ENCODE measurements at places on chromosomes 16 and 17.

DNA sequence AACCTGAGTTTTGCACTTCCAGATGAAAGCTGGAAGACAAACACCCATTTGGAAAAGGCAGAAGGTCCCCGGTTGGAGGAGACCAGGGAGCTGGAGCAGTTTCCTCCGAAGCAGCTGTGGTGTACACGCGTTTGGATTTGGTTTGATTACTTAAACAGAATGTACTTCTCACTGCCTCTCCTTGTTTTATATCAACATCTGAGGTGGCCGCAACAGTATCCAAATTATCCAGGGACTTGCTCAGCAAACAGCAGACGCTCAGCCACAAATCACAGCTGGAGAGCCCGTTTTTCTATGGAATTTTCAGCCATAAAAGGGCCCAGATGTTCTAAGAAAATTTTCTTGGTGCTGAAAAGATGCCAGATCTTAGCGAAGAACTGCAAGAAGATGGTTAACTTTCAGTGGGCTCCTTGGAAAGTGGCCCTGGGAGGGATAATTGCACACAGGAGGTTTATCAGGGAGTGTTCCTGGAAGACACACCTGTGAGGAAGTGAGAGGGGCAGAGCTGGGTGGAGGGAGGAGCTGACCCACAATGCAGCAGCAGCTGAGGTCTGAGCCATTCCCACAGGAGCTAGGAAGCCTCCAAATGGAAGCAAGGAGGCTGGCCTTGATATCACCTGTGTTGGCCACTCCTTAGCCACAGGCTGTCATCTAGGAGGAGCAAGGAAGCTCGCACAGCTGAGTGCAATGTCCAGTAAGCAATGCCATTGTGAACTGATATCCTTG is 28.9 kb upstream of the CDH5 start:
- H3K36me3 ChIP-seq: no peaks in the 10 kb centered on the region
- H3K27me3 ChIP-seq: peaks cover 8% of the 10 kb centered on the region
- no peak overlapping the region for H3K4me3 ChIP-seq
- no peak for DNase-seq
- peaks cover 6% of the 10 kb centered on the region for H3K4me1 ChIP-seq

DNA sequence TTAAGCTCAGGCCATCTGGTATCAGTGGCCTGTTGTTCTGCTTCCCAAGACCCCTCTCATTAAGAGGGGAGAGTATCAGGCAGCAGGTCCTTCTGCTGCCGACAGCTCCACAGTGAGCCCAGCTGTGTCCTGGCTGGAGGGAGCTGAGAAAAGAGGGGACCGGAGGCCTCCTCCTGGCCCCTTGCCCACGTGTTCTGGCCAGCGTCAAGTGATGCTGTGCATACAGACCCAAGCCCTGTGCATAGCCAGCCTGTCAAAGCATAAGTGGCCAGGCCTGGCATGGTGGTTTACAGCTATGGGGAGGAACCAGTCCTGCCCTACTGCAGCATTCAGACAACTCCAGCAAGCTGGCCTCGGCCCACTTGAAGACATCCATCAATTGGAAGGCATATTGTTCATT is 48.0 kb downstream of the ABCC6 start:
- no peak overlapping the region for H3K4me3 ChIP-seq
- no peak for DNase-seq
- no peaks in the 10 kb centered on the region for H3K36me3 ChIP-seq
- H3K27ac ChIP-seq: no peak overlapping the region
- no peaks in the 10 kb centered on the region for H3K27me3 ChIP-seq

DNA sequence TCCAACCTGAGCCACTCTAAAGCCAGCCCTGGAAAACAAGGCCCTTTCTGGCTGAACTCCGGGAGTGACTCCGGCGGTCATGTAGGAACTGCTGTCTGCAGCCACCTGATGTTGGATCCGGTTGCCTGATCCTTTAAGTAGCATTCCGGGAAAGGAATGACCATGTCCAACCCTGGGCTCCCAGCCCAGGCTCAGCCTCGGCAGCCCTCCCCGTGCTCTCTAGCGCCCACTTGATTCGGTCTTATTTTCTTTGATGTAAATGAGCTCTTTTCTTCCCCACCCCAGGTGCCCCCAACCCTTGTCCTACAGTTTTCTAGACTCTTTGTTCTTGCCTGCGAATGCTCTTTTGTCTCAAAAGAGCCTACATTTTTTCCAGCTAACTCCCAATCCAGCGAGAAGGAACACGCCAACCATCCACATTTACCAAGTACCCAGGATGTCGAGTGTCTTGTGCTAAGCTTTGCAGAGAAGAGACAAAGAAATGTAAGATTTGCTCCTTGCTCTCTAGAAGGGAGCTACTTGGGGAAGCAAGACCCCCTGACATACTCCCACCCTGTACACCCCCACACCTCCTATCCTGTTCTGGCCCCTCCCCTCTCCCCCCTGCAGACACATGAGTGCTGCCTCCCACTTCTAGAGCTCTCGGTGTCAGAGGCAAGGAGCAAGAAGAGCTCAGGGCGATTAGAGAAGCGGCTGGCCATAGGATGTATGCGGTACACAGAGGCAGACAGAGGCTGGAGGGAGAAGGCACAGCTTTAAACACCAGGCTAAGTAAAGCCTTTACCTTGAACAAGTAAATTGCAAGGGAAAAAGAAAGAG is 53.8 kb downstream of the COG7 start:
- no peak for DNase-seq
- H3K27me3 ChIP-seq: no peaks in the 10 kb centered on the region
- peaks cover 3% of the 10 kb centered on the region for H3K4me1 ChIP-seq

DNA sequence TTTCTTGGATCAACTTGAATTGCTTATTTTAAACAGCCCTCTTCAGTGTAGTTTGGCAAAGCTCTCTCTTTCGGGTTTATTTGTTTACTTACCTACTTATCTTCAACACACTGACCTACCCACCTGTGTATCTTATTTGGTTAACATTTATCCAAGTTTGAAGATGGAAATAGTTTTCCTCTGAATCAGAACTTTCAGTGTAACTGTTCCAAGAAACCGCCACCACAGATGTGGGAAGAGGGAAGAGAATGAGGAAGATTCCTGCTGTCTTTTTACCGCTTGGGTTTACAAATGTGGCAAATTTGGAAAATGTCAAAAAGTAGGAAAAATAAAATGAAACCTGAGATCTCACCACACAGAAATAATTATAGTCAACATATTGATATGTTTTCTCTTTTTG is 115.8 kb downstream of the MSI2 start:
- H3K4me1 ChIP-seq: peaks cover 21% of the 10 kb centered on the region
- no peak for DNase-seq
- H3K27me3 ChIP-seq: no peaks in the 10 kb centered on the region
- no peak overlapping the region for H3K4me3 ChIP-seq

GRCh38 chr17:46117117-46117516 is 76.1 kb downstream of the KANSL1 start:
- H3K4me1 ChIP-seq: peaks cover 90% of the 10 kb centered on the region
- H3K36me3 ChIP-seq: no peaks in the 10 kb centered on the region
- no peak for DNase-seq
- H3K4me3 ChIP-seq: no peak overlapping the region
- no peak overlapping the region for H3K27ac ChIP-seq
- H3K27me3 ChIP-seq: no peaks in the 10 kb centered on the region

- H3K4me3 ChIP-seq: no peak overlapping the region
- H3K4me1 ChIP-seq: peaks cover 9% of the 10 kb centered on the region
- peaks cover 3% of the 10 kb centered on the region for H3K36me3 ChIP-seq
- H3K27ac ChIP-seq: no peak overlapping the region
Observed at GRCh38 chr16:2713523-2713922, 6.5 kb downstream of the PRSS27 start.

DNA sequence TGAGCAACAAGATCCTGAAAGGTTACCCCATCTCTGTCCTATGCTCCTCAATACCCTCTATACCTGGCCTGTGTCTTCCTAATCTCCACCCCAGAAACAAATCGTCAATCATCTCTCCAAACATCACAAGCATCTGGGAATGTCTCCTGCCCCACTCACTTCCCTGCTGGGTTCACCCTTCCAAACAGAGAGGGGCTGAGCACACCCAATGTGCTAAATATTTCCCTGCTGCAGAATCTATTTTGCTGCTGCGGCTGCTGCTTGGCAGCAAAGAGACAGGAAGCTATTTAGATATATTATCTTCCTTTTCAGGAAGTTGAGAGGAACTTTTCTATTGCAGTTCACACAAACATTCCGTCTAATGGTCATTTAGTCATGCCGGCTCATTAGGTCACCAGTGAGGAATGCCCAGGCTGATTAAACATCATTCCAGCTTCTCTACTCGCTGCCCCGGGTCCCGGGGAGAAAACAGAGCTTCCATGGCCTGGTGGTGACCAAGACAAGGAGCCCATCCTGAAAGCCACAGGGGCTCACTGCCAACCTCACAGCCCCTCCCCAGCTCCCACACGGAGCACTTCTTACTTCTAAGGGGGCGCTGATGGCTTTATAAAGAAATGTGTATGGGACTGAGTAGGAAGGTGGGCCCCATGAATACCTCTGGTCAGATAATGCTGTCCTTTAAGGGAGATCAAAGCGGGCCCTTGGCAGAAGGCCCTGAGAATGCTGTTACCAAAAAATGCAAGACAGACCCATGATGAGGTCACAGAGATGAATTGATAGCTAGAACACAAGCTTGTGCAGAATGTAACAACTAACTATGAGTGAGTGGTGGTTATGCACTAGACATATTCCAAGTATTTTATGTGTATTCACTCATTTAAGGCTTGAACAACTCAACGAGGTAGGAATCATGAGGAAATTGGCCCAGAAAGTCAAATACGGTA is 218.3 kb downstream of the SOX9 start:
- peaks cover 18% of the 10 kb centered on the region for H3K4me1 ChIP-seq
- H3K27me3 ChIP-seq: peaks cover 23% of the 10 kb centered on the region
